ENCODE measurements at places on chromosomes 11 and 22.

- DNase-seq = no peak
Observed at GRCh38 chr11:107594736-107595135, 3.8 kb downstream of the ELMOD1 start.

DNA sequence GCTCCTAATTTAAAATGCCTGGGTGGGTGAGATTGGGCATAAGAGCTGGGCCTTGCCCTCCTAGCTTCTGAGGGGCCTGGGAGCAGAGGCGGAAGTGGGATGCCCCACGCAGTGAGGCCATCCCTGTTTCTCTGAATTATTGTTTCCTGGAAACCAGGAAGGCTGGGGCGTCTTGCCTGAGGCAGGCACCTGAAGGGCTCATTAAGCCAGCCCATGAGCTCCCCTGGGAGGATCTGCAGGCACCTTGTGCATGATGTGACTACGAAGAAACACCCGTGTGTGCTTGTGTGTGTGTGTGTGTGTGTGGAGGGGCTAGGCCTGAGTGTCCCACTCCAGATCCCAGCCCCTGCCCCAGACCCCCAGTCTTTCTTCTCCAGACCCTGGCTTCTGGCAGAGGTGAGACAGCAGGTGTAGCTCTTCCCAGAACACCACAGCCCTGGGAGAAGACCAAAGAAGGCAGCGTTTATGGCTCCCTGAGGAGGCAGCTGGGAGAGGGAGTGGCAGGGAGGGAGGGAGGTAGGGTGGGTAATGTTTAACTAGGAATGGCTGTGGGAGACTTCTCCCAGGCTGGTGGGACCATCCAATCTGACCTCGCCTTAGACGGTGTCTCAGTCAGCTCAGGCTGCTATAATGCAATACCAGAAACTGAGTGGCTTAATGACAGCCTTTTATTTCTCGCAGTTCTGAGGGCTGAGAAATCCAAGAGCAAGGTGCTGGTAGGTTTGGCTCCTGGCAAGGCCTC, 2.1 kb upstream of the BATF2 start:
- DNase-seq = no peak

DNA sequence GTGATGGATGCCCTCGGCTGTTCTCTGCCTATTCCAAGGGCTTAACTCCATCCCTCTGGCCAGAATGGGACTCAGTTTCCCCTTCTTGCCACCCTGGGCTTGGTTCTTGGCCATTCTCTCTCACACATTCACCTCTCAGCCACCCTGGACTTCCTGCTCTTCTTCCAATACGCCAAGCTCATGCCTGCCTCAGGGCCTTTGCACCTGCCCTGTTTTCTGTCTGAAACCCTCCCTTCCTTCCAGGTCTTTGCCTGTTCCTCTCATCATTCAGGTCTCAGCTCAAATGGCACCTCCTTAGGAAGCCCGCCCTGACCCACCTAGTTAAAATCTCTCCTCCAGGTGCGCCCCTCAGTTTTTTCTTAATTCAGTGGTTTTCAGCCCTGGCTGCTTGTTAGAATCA, 76.6 kb upstream of the TP53I11 start:
- no peak for DNase-seq

DNA sequence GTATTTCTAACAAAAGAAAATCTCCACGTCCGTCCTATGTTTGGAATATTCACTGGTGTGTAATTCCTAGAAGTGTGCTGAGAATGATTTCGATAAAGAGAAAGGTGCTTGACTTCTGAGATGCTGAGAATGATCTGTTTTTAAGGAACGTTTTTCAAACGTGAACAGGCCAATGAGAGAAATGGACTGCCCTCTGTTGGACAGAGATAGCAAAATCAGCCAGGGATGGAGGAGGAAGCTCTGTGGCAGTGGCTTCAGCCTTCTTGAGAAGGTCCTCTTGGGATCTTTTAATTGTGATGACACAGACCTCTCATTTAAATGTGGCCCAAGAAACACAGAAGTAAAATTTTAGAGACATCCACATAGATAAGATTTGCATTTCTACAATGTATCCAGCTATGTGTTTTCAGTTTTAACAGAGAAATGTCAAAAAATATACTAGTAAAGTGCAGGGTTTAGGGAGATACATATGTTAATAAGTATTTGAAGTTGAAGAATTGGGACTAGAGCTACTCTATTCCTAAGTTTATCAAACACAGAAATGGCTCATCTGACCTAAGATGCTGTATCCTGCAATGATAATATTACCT, 84.0 kb upstream of the RCN1 start:
- DNase-seq = peak; percentile 59

DNA sequence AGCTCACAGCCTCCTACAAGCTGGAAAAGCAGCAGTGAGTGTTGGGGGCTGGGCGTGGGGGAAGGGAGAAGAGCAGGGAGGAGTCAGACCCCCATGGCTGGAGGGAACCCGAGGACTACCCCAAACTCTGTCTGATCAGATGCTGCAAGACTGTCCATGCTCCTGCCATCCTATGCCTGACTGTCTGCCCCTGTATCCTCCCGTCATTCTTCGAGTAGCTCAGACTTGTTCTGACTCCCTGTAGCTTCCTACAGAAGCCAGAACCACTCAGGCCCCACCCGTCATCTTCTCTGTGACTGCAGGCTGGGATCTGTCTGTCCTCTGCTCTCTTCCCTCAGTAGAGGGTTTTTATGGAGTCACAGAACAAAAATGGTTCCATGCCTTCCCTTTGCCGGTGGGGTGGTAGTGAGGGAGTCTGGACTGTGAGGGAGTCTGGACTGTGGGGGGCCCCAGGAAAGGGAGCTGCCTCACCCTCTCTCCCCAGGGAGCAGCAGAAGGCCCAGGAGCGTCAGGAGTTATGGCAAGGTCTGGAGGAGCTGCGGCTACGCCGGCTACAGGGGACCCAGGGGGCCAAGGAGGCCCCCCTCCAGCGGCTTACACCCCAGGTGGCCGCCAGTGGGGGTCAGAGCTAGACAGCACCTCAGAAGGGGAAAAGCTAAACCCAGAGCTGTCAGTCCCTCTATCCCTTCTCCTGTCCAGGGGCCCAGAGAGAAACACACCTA, 2.3 kb downstream of the GPHA2 start:
- DNase-seq = no peak

- DNase-seq = no peak
Observed at GRCh38 chr11:105429096-105429910, 180.6 kb upstream of the GRIA4 start.

DNA sequence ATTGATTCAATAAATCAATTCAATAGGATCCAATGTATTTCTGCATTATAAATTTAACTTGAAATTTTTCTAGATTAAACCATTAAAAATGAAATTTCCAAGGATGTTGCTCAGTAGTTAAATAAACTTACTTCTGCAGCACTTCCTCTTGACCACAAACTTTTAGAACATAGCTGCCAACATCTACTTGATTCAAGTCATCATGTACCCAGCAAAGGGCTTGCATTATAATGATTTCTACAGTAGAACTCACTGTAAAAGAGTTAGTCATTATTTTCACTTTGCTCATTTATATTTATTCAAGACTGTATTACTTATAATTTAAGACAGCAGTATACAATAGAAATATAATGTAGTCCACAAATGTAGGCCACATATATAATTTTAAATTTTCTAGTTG, 59.2 kb downstream of the PIK3C2A start:
- no peak for DNase-seq
